Aortic smooth muscle cell (primary cell): ENCODE measurements at places on chromosomes 4 and X. TPM values are rescaled to one million over a fixed set of nuclear protein-coding genes. Genes with fewer than 3 reads are reported as not detected.

Gene SSX2
- not detected in 2 replicates for total RNA-seq

Gene TLR7
- total RNA-seq: not detected in 2 replicates

Gene MTTP
- total RNA-seq: 0.13 and 0.25 TPM in 2 replicates

Gene RAB9A
- 22.6 and 28.7 TPM in 2 replicates for total RNA-seq

Gene RHOH
- not detected in 2 replicates for total RNA-seq

Gene GAGE1
- not detected in 2 replicates for total RNA-seq

Gene EVC
- 39.4 and 47.8 TPM in 2 replicates for total RNA-seq

Gene VMA21
- 40.9 and 51.7 TPM in 2 replicates for total RNA-seq

Gene SLC6A14
- not detected in 2 replicates for total RNA-seq

Gene TBC1D9
- total RNA-seq: 32.0 and 36.4 TPM in 2 replicates

Gene PNCK
- total RNA-seq: under 0.01 and 0.06 TPM in 2 replicates

Gene RTL5
- 3.7 and 5.6 TPM in 2 replicates for total RNA-seq

Gene SNCA
- total RNA-seq: 1.4 and 2.4 TPM in 2 replicates

Gene FAM114A1
- total RNA-seq: 416 and 446 TPM in 2 replicates

Gene MAGEC2
- not detected in 2 replicates for total RNA-seq

Gene LDB2
- 81.2 and 83.4 TPM in 2 replicates for total RNA-seq

Gene RWDD4
- 21.9 and 26.6 TPM in 2 replicates for total RNA-seq

Gene TAF7L
- 0.25 and 0.26 TPM in 2 replicates for total RNA-seq

Gene NRK
- 0.13 and 1.2 TPM in 2 replicates for total RNA-seq

Gene HSFX2
- total RNA-seq: not detected in 2 replicates

Gene AFM
- total RNA-seq: not detected in 2 replicates

Gene HSFX1
- 0.66 and 0.75 TPM in 2 replicates for total RNA-seq

Gene NHSL2
- 2.2 and 9.1 TPM in 2 replicates for total RNA-seq

Gene USP17L27
- not detected in 2 replicates for total RNA-seq

Gene CDKL2
- 0.26 and 0.44 TPM in 2 replicates for total RNA-seq

Gene HUWE1
- 95.3 and 99.9 TPM in 2 replicates for total RNA-seq

Gene PCSK1N
- total RNA-seq: not detected in 2 replicates

Gene ADAMTS3
- 11.1 and 31.7 TPM in 2 replicates for total RNA-seq

Gene EXOSC9
- total RNA-seq: 22.2 and 34.1 TPM in 2 replicates

Gene CXorf51A
- not detected in 2 replicates for total RNA-seq

Gene SPOCK3
- 1.1 and 1.5 TPM in 2 replicates for total RNA-seq

Gene SLC10A6
- total RNA-seq: not detected in 2 replicates

Gene PAK3
- 2.1 and 2.6 TPM in 2 replicates for total RNA-seq
